ENCODE measurements at places on chromosomes 12 and 14.

GRCh38 chr12:12372946-12373722 lies 16.3 kb downstream of the BORCS5 start:
- DNase-seq: no peak

- DNase-seq: no peak
Measured at GRCh38 chr12:29943683-29944082, 159.9 kb upstream of the TMTC1 start.

DNA sequence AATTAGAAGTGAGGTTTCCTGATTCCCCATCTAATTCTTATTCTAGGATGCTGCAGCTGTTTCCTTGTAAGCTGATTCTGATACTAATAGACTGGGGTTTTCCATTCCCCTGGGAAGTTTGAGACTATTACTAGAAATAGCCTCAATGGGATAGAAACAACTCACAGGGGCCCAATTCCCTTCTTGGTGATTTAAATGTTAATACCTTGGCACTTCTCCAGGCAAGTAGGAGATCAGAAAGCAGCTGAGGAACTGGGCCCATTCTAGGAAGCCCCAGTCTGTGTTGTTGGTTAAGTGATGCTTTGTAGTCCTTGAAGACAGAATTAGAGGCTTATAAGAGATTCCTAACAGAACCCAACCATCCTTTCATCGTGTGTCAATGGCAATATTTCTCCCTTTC lies 407.0 kb upstream of the SEL1L start:
- DNase-seq: no peak

- no peak for DNase-seq
Measured at GRCh38 chr12:53170876-53171724, 9.4 kb upstream of the ZNF740 start.

DNA sequence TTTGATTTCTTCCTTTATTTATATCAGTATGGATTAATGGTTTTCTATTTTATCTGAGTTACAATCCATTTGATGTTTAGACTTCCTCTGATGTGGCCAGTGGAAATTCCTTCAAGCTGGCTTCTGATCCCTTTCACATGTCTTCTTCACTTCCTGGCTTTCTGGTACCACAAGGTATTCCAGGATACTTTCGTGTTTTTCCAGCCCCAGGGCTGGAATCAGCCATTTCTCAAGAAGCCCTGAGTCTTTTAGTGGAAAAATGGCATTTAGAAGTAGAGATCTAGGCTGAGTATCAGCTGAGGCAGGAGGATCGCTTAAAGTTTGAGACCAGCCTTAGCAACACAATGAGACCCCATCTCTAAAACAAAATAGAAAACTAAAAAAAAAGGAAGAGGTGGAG lies 93.3 kb downstream of the FIGNL2 start:
- DNase-seq: no peak

- no peak for DNase-seq
Measured at GRCh38 chr12:12622418-12622817, 10.7 kb downstream of the CREBL2 start.

- no peak for DNase-seq
Measured at GRCh38 chr12:60148109-60148508, 552.3 kb downstream of the SLC16A7 start.

- no peak for DNase-seq
Measured at GRCh38 chr14:99908653-99909250, 115.5 kb downstream of the EML1 start.

GRCh38 chr12:128258866-128259555 lies 8.0 kb upstream of the TMEM132C start:
- no peak for DNase-seq

DNA sequence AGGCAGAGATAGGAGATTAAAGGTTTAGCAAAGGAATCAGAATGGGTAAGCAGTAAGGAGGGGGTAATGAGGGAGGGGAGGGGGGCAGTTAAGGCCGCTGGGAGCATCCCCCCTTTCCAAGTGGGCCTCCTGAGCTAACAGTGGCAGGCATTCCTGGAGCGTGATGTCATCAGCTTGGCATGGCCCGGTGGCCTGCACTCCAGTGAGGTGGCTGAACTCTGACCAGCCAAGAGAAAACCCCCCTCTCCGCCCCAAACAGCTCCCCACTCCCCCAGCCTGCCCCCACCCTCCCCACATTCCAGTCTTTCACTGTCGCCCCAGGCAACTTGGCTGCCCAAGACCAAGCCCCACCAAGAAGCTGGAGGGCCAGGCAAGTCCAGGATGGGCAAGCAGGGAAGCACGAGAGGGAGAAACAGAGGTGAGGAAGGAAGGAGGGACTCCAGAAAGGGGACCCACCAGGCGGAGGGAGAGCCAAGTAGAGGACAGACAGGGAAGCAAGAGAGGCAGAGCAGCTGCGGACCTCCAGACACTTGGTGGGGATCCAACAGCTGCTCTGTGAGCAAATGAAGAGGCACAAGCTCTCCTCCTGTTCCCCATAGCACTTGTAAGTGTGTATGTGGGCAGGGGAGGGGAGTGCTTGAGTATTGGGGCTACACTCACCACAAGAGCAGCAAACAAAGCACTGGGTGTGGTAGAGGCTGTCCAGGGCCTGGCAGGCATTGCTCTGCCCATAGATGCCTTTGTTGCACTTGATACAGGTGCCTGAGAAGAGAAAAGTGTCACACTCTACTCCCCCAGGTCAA lies 4.5 kb downstream of the AJUBA start:
- peak; percentile 82 for DNase-seq

- no peak for DNase-seq
Measured at GRCh38 chr12:86914721-86915120, 658.5 kb upstream of the MGAT4C start.

- no peak for DNase-seq
Measured at GRCh38 chr12:26854031-26854390, 21.0 kb upstream of the ITPR2 start.

- peak; percentile 37 for DNase-seq
Measured at GRCh38 chr14:101586531-101587430, 25.5 kb downstream of the DIO3 start.

DNA sequence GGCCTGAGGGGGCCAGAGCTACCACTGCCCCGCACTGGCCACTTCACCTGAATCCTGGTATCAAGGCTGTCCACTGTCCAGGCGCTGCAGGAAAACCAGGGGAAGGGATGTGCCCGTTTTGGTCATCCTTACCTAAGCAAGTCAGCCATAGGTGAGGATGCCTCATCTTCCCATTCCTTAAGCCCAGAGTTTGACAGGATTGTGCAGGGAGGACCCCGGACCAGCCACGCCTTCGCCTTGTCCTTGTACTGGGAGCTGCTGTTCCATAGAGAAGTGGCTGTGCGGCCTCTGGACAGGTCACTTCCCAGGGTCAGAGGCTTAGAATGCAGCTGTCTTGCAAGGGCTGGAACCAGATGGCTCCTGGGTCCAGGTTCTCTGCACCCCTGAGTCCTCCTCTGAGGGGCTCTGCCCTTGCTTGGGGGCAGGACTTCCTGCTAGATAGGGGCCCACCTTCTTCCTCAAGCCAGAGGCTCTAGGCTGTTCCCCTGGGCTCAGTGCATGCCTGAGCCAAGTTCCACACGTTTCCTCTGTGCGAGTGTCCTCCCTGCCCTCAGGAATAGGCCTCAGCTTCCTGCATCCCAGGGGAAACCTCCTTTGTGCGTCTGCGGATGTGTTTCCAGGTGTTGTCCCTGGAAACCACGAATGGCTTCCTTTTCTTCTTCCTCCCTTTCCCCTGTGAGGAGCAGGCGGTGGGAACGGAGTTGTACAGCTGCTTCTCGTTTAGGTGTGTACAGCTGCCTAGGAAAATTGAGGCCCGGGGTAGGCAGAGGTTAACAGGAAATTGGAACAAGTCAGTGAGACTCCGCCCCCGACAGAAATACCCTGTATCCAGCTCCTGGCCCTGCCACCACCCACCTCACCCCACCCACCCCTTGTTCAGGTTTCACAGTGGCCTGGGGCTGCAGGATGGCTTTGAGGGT lies 54.3 kb upstream of the RIN3 start:
- DNase-seq: no peak

DNA sequence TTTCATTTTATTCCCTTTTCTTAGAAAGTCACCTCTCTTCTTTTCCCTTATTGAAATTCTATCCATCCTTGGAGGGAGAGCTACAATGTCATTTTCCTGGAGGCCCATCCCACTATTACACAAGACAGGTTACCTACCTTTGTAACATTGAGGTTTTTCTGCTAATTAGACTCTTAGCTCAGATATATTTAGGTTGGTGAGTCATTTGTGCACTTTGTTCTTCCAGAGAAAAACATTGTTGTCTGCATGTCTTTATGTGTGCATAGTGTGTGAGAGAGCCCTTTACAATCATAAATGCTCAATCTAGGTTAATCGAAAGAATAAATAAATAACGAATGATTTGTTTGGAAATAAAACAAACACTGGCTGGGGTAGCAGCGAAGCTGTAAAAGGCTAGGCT lies 191.8 kb downstream of the DACT1 start:
- no peak for DNase-seq

- no peak for DNase-seq
Measured at GRCh38 chr12:116241157-116241759, 36.2 kb downstream of the MED13L start.

DNA sequence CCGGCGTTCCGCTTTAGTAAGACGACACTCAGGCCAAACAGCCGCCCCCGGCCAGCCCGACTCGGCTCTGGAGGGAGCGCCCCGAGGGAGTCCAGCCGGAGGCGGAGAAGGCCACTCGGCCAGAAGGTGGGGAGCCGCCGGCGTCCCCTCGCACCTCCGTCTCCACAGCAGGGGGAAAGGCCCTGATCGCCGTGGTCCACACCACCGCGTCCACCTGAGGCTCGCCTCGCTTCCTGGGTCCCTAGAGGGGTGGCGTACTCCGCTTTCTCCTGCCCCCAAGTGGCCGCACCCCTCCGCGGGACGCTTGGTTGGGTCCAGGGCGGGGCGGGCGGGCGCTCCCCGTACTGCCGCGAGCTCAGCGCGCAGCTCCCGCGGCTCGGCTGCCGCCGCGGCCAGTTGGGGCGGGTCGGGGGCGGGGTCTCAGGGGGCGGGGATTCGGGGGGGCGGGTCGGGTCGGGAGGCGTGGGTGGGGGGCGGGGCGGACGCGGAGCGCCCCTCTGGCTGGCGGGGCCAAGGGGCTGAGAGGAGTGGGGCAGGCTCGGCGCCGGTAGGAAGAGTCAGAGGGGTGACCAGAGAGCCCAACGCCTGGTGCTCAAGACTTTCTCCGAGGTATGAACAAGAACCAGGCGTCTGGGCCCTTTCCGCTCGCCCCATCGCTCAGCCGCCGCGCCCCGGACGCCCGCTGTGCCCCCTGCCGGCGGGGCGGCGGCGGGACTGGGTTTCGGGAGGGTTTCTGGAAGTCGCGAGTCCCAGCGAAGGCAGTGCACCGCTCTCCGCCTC lies at the start of gene FRMD6:
FRMD6 (plus strand) TSS at position 523 of the 780 bp plus-strand sequence. CDS start 37,927 bp downstream, outside the sequence.
- peak; percentile 83 for DNase-seq

DNA sequence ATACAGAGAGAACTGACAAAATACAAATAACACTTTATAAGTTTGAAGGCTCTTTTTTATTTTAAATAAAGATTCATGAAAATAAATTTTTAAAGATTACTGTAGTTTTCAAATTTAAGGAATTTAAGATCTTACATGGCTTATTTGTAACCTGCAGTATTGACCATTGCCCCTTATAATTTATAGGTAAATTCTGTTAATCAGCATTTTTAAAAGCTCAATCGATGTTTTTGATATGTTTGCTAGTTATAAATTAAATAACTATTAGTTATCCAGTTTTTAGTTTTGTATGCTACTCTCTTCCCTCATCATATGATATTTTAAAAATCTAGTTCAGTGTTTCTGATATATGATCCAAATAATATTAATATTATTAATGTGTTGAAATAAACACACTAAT lies 109.9 kb downstream of the MON2 start:
- no peak for DNase-seq

- DNase-seq: no peak
Measured at GRCh38 chr12:57622293-57623245, 10.4 kb downstream of the B4GALNT1 start.
